ENCODE measurements at places on chromosomes 7 and 10.

DNA sequence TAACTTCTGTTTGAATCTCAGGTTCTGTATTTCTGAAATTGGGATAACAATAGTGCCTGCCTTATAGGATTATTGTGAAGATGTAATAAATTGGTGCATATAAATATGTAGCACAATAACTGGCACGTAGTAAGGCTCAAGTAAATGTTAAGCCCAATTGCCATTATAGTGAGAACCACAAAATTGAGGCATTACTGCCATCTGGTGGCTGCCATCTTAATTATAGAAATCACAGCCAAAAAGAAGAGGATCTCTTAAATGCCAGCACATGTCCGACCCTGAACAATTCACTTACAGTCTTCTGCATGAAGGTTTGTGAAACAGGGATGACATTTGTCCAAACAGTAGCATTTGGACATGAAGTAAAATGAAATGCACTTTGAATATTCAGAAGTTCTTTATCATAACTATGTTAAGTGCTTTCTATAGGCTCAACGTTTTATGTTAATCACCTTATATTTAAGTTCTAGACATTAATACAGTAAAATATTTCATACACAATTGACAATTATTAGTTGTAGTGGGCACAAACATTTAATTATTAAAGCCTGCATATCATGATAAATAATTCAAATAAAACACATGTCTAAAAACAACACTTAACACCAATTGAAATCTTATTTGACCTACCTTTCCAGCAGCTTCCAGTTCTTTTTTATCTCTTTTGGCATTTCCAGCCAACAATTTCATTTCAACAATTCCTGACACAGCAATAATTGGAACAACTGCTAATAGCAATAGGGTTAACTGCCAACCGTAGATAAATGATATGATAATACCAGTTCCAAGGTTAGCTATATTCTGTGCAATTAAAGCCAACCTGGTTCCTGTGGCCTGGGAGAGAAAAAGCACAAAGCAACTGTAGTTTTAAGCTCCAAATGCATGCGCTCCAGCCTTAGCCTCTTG lies 58.5 kb downstream of the ABCB4 start:
- DNase-seq: peak; percentile 7

DNA sequence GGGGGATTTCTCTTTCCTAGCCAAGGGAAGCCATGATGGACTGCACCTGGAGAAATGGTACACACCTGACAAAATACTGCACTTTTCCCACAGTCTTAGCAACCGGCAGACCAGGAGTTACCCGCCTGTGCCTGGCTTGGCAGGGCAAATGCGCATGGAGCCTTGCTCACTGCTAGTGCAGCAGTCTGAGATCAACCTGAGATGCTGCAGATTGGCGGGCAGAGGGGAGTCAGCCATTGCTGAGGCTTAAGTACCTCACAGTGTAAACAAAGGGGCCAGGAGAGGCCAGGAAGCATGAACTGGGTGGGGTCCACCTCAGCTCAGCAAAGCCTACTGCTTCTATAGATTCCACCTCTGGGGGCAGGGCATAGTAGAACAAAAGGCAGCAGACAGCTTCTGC lies 49.4 kb downstream of the OR13A1 start:
- no peak for DNase-seq

- DNase-seq: no peak
These were observed 20.4 kb downstream of the TEX36 start for GRCh38 chr10:125662584-125662983.

DNA sequence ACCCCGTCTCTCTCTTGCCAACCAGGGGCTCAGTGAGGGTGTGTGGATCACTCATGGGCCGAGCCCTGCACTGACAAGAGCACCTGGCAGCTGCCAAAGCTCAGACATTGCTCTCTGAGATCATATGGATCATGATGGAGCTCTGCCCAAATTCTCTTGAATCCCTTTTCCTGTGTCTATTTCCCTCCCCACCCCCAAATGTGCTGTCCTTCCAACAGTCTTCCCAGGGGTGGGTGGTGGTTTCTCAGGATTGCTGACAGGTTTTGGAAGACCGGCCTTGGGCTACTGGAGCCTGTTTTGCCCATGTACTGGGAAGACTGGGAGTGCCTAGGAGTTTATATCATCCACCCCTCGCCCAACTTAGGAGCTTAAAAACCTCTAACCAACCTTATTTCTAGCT lies 10.5 kb downstream of the ARHGAP22 start:
- no peak for DNase-seq

DNA sequence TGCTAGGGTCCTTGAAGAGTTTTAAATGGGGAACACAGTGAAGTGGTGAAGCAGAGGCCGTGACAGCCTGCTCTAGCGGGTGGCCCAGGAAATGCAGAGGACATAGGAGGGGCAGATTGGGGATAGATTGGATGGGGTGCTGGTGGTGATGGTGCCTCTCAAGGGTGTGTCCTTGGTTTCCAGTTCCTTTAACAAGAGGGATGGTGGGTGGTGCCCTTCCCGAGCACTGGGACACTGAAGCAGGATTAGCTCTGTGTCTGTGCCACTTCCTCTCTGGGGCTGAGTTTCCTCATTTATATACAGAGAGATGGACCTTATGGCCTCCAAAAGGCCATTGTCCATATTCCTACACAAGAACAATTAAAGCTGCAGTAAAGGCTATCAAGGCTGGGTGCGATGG lies 285.5 kb downstream of the TCF7L2 start:
- no peak for DNase-seq

- peak; percentile 20 for DNase-seq
These were observed 150.8 kb upstream of the NPS start for GRCh38 chr10:127398140-127398970.

All from brain pericyte (primary cell).